ENCODE measurements at places on chromosomes 12 and 14.

DNA sequence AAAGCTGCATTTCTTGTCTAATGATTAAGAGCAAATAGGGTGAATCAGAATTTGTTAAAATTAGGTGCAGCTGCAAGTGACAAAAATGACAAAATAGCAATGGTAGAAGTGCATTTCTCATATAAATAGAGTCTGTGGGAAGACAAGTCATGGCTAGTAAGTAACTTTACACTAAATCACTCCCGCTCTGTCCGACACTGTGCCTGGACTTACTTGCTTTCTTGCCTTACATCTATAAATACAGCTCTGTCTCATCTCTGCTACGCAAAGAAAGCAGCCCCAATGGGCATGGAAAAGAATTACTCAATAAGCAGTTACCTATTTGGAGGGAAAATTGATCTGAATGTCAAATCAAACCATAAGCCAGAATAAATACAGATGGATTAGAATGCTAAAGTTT, 245.4 kb upstream of the KRR1 start:
- DNase-seq: no peak

DNA sequence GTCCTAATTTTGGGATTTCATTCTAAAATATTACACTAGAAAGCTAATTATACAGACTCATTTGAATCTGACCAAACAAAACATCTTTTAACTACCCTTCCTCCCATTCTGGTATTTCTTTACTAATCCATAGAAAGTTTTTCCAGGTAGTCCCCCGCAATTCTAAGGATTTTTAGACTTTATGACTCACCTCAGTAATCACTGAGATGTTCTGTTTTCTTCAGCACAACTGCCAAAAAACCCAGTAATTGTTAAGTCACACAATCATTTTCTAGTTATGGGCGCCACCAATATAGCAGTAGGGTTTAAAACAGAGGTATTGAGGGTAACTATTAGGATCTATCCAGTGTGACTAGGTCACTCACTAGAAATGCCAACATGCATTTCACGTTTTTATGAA, 1.6 kb upstream of the ARID4A start:
- DNase-seq: no peak

DNA sequence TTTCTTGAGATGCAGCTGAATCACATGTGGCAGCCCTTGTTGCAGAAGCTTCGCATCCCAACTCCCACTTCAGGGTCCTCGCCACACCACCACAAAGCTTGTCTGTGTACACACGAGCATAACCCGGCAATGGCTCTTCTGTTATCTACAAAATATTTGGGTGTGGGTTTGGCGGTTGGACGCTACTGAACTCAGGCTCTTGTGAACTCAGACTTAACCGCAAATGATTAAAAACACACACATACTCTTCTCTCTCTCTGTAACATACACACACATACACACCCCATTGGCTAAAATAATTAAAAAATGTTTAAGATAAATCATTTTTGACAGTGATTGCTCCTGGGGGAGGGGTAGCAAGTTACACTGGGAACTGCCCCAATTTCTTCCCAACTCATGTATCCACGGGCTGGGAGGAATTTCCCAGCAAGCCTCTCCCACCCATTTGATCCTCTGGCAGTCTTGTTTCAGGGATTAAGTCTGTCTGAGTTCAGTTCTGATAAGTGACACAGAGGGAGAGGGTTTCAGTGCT, 63.7 kb upstream of the MANSC4 start:
- no peak for DNase-seq

DNA sequence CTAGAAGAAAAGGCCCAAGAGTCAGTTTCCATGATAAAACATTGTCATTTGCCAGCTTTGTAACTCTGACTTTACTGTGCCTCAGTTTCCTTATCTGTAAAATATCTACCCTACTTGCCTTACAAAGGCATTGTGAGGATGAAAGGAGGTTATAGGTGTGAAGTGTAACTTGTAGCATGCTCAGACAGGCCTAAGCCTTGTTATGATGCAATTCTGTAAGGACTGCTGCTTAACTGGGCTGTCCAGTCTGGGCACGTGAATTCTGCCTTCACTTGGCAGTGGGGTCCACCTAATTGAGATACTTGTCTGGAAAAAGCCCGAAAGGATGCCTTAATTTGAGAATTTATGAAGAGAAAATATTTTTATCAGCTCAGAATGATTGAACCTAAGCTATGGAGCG, 114.5 kb upstream of the DYRK2 start:
- no peak for DNase-seq

- DNase-seq: no peak
Observed at GRCh38 chr14:103374121-103374520, 11.1 kb upstream of the MARK3 start.

DNA sequence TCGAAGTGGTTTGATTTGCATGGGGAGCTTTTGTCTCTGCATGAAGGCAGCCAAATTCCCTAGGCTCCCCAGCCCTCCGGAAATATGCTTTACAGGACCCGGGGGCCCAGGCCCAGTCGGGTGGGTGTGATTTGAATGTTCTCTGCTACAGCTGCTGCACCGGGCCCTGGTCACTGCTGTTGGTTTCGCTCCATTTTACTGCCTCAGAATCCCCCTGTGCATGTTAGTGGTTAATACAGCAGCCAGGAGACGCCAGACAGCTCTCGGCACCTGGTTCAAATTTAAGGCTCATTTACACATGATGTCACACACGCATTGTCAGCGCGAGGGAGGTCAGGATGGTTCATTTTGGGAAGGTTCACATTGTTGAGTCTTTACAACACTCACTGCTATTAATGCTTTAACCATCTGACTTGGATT, 99.6 kb downstream of the SLC38A6 start:
- DNase-seq: no peak

GRCh38 chr14:93262446-93262845, 55.4 kb downstream of the UBR7 start:
- DNase-seq: no peak

- DNase-seq: no peak
Observed at GRCh38 chr14:31068235-31068634, 42.1 kb upstream of the STRN3 start.

DNA sequence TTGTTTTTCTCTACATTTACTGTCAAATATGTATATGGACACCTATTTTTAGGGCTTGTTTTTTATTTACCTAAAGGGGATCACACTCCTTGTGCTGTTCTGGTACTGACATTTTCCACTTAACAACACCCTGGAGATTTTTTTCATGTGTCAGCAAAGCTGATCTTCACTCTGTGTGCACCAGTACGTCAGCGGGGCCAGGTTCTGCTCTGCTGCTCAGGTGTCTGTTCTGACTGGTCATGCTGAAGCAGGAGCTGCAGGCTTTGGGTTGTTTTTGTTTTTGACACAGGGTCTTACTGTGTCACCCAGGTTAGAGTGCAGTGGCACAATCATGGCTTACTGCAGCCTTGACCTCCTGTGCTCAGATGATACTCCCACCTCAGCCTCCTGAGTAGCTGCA, 81.9 kb upstream of the CCND2 start:
- DNase-seq: no peak

DNA sequence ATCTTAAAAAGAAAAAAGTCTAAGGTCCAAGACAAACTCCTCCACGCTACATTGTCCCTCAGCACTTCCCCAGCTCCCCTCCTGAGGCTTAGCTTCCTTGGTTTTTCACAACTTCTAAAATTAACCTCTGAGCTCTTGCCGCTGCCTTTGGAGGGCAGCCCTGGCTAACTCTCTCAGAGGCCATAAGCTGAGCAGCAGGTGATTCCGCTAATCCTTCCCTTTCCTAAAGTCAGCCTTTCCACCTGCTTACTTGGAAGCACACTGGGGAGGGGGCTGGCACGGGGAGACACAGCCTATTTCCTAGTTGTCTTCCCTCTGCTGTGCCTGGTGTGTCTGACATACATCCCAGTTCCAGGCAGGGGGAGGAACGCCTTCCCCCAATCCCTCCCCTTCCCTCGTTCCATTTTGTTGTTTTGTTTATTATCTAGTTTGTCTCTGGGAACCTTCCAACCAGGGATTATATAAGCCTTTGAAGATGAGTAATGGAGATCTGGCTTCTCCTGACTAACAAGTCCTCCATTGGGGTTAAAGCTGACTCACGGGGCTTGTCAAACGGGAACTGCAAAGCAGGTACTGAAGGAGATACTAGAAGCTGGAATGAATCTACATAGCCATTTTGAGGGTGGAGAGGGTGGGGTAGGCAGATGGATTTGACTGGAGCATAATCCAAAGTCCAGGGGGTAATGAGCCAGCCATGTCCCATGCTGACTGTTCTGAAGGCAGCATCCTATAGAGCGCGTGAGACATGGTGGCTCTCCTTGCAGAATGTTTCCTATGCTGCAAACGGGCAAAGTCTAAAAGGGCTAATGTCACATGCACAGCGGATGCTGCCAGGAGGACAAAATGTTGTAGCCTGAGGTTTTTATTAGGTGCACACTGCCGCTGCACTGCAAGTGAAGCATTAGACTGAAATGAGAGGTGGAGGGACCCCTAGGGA, 230.8 kb downstream of the FOXN3 start:
- DNase-seq: no peak

- DNase-seq: no peak
Observed at GRCh38 chr12:26576266-26576665, 256.7 kb downstream of the ITPR2 start.

DNA sequence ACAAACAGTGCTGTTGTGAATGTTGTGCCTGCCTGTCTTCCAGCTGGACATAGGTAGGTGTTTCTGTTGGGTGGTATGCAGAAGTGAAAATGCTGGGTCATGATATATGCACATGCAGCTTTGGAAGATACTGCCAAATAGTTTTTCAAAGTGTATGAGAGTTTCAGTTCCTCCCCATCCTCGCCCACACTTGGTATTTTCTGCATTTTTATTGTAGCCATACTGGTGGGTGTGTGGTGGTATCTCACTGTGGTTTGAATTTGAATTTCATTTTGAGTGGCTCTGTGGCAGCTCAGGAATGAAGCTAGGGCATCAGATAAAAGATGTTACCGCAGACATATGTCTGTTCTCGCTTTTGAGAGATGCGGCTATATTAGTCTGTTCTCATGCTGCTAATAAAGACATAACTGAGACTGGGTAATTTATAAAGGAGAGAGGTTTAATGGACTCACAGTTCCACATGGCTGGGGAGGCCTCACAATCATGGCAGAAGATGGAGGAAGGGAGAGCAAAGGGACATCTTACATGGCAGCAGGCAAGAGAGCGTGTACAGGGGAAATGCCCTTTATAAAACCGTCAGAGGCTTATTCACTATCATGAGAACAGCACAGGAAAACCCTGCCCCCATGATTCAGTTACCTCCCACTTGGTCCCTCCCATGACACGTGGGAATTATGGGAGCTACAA, 183.1 kb downstream of the CAND1 start:
- no peak for DNase-seq

DNA sequence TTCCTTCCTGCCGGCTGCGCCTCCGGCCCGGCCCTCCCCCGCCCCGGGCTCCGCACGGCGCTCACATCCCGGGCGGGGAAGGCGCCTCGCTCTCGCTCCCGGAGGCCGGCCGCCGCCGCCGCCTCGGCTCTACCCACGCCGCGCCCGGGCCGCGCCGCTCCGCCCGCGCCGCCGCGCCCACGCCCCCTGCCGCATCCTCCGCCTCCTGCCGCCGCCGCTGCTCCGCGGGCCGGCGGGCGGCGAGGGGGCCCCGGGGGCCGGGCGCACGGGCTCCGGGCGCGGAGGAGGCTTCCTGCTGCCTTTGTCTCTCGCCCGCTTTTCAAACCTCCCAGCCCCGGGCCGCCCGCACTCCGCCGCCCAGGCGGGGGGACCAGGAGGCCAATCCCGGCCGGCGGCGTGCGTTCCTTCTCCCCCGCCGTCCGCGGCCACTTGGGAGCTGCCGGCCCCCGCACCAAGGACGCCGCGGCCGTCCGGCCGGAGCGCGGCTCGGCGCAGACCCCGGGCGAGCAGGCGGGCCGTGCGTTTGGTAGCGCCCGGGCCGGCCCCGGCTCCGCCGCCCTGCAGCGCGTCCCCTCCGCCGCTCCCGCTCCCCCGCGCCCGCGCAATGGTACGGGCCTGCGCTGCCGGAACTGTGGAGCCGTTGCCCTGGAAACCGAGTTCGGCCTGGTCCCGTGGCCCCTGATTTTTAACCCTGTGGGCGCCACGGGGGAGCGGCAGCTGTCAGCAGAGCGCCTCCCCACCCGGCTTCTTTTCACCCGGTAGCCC, at the start of gene FBXL14:
FBXL14 (minus strand) TSS at position 321 of the 765 bp plus-strand sequence. CDS start 515 bp downstream, outside the sequence.
- peak; percentile 77 for DNase-seq

GRCh38 chr14:31785574-31785973, 224.4 kb downstream of the NUBPL start:
- DNase-seq: no peak

DNA sequence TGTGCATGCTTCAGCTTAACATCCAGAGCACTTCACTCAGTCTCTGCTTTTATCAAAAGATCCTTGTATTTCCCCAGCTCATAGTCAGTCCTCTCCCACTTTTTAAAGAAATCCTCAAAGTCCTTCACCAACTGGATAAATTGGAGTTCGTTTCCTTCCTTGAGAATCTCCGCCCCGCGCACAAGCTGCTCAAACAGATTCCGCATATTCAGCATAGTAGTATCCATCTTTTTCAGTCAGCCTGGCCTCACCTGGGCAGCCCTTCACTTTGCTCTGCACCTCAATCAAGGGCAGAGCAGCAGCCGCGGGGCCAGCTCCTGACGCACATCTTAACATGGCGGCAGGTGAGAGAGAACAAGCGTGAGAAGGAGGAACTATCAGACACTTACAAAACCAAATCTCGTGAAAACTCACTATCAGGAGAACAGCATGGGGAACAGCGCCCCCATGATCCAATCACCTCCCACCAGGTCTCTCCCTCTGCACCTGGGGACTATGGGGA, 14.3 kb upstream of the DBX2 start:
- DNase-seq: no peak

- no peak for DNase-seq
Observed at GRCh38 chr14:98935921-98936320, 336.1 kb downstream of the BCL11B start.

DNA sequence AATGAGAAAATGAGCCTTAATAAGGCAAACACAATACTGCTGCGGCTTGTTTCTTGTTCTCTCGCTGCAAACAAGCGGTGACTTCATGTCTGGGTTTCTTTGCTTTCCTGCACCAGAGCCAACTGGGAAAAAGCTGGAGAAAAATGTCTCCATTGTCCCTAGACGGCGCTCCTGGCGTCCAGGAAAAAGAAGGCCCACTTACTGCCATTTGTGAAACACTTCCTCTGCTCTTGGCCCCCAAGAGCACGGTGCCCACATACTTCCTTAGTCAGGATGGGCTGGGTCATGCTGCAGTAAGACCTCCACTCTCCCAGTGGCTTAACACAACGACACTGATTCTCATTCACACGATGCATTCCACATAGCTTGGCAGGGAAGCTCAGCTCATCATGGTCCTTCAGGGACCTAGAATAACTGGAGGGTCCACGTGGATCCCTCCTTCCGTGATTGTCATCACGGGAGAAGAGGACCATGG, 86.0 kb upstream of the BCL11B start:
- no peak for DNase-seq

- DNase-seq: no peak
Observed at GRCh38 chr12:128827724-128828123, 4.0 kb upstream of the SLC15A4 start.

DNA sequence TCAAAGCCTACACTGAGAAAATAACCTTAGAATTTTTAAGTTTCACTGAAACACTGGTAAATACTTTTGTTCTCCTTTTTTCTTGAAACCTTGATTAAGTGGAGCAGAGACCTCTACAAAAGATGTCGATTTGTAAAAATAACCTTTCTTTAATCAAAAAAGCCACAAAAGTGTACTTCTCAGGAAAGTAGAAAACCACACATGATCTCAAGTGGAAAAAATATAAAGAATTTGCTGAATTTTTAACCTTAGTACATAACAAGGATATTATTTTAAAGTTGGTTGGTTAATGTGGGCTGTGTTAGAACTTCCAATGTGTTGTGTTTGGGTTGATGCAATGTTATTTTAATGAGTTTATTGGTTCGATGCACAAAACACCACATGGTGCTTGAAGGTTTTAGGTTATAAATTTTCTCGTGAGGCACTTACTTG, 8.6 kb downstream of the LGR5 start:
- no peak for DNase-seq
